ENCODE measurements at places on chromosomes 1 and 21. TPM values are rescaled to one million over a fixed set of nuclear protein-coding genes. Genes with fewer than 3 reads are reported as not detected.

Gene HTR1D
- total RNA-seq: 0.07 TPM

Gene PPIE
- 42.6 TPM for total RNA-seq

Gene SRM
- 28.6 TPM for total RNA-seq

Gene ICOSLG
- total RNA-seq: 0.48 TPM

Gene PRKAA2
- 7.8 TPM for total RNA-seq

Gene FCRL1
- not detected for total RNA-seq

Gene MEX3A
- total RNA-seq: 11.0 TPM

Gene PDXK
- total RNA-seq: 80.3 TPM

Gene RGS8
- total RNA-seq: not detected

Gene ZNF670
- total RNA-seq: 5.5 TPM

Gene PALMD
- total RNA-seq: 21.7 TPM

GRCh38 chr1:90387805-90388204 lies 329.3 kb downstream of the BARHL2 start:
- no peaks in the 10 kb centered on the region for H3K36me3 ChIP-seq
- no peak for DNase-seq
- no peaks in the 10 kb centered on the region for H3K27me3 ChIP-seq

DNA sequence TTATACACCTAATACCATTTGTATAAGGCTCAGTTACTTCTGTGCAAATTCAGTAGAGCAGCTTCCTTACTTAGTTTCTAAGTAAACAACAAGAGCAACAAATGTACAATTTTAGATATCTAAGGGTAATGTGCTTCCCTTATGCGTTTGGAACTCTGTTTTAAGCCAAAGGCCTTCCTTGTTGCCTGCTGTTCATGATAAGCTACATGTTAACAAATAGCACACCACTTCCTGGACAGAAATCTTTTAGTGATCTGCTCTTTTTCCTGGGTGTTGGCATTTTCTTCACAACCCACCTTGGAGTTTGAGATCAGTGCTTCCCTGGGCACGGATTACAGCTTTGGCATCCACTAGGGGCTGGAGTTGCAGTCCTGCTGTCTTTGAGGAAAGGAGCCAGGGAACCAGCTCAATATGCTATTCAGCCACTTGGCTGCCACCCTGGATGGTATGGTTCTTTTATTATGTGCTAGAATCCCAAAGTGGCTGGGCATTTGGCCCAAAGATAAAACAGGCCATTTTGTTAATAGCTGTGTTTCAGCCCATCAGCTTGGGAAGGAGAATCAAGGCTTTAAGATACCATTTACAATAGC lies 55.6 kb upstream of the ADAR start:
- no peak for DNase-seq
- H3K27ac ChIP-seq: no peak overlapping the region
- H3K27me3 ChIP-seq: peaks cover 7% of the 10 kb centered on the region
- H3K4me1 ChIP-seq: no peaks in the 10 kb centered on the region
- H3K4me3 ChIP-seq: no peak overlapping the region
- H3K36me3 ChIP-seq: no peaks in the 10 kb centered on the region

- H3K4me3 ChIP-seq: no peak overlapping the region
- no peak for DNase-seq
- H3K36me3 ChIP-seq: no peaks in the 10 kb centered on the region
- H3K27me3 ChIP-seq: peaks cover 18% of the 10 kb centered on the region
- no peak overlapping the region for H3K27ac ChIP-seq
- peaks cover 9% of the 10 kb centered on the region for H3K4me1 ChIP-seq
These were observed 45.8 kb upstream of the CYP2J2 start for GRCh38 chr1:59972216-59972927.

DNA sequence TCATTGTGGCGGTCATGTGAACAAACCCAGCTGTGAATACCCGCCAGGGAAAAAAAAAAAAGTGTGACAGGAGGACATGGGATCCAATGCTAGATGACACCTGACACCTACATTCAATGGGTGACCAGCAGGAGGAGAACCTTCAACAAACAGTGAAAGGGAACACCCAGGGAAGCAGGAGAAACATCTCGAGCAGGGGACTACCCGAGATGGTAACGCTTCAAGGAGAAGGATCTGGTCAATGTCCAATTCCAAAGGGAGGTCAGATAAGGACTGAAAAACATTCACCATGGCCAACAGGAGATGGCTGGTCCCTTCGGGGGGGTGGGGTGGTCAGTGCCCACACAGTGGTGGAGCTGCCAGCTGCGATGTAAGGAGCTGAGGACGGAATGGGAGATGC lies 46.3 kb downstream of the PTPN14 start:
- peak; percentile 21 for DNase-seq
- H3K27me3 ChIP-seq: no peaks in the 10 kb centered on the region

DNA sequence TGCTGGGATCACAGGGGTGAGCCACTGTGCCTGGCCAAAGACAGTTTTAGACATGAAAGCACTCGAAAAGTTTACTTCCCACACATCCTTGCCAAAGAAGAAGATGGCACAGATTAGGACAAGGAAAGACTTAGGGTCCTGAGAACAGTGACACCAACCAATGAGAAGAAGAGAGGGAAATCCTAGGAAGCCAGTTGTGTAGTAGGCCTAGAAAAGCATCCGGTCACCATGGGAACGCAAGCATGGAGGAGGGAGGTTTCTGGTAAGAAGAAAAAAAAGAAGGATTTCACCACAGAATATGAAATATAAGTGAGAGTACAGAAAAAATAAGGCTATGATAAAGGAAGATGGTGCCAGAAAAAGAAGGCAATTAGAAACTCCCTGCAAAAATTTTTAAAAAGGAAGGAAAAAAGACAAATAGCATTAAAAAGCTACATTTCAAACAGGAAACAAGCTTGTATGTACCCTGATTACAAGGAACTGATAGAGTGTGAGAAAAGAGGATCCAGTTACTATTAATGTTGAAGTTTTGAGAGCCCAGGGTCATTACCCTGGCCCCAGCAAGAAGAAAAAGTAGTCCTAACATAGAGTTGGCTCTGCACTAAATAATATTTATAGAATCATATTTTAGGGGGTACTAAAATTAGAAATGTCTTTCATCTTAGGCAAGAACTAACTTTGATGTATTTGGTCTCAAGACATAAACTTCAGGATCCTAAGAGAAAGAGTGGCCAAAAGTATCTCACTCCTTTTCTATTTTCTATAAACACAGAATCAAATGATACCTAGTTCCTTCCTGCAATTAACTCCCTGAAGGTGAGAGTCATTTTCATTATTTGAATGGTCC lies 16.1 kb downstream of the DIPK1A start:
- no peaks in the 10 kb centered on the region for H3K27me3 ChIP-seq
- H3K27ac ChIP-seq: no peak overlapping the region
- no peaks in the 10 kb centered on the region for H3K36me3 ChIP-seq

DNA sequence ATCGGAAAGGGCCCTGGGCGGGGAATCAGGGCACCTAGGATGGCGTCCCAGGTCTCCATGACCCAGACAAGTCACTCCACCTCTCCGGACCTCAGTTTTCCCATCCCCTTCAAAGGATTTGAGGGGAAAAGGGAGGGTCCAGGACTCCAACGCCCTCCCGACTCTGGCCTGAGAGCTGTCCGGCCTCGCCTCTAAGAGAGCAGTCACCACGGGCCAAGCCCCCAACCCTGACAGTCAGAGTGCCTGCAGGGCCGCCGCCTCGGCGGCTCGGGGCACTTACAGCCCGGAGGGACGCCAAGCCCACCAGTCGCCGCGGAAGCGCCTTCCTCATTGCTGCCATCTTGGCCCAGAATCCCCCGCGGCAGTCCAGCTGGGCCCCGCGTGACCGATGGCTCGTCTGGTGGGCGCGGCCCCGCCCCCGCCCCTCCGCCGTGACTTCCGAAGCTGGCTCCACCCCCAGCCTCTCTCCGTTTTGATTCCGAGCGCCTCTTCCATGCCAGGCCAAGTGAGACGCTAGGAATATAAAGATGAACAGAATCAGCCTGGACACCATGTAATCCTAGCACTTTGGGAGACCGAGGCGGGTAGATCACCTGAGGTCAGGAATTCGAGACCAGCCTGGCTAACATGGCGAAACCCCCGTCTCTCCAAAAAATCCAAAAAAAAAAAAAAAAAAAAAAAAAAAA lies at the start of gene HMGCL:
HMGCL (minus strand) TSS at position 354 of the 686 bp plus-strand sequence; CDS start at position 340, 14 bp downstream.
- no peaks in the 10 kb centered on the region for H3K36me3 ChIP-seq
- H3K27ac ChIP-seq: peak within 1 kb of the TSS; percentile 97
- peak; percentile 97 for DNase-seq
- H3K27me3 ChIP-seq: no peaks in the 10 kb centered on the region
- H3K4me3 ChIP-seq: peak within 1 kb of the TSS; percentile 74
- H3K4me1 ChIP-seq: peaks cover 8% of the 10 kb centered on the region

- H3K4me3 ChIP-seq: no peak overlapping the region
- H3K36me3 ChIP-seq: no peaks in the 10 kb centered on the region
These were observed 66.3 kb downstream of the SLC27A3 start for GRCh38 chr1:153841463-153841994.

DNA sequence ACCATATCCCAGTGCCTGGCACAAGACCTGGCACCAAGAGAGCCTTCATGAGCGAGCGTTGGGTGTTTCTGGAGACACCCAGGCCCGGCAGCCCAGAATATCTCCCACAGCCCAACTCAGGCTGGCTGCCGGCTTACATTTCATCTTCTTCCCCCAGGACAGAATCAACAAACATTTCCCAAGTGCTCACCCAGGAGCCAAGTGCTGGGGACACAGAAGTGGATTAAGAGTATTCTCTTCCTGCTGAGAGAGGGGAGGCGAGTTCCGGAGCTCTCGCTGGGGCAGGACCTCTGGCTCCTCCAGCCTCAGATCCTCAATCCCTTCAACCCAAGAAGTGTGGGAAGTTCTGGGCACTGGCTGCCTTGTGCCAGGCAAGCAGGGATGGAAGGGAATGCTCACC lies 23.6 kb downstream of the IFFO2 start:
- no peak for DNase-seq
- H3K36me3 ChIP-seq: no peaks in the 10 kb centered on the region
- H3K27ac ChIP-seq: no peak overlapping the region
- no peaks in the 10 kb centered on the region for H3K27me3 ChIP-seq
- H3K4me1 ChIP-seq: no peaks in the 10 kb centered on the region
- no peak overlapping the region for H3K4me3 ChIP-seq

- no peaks in the 10 kb centered on the region for H3K4me1 ChIP-seq
- no peak overlapping the region for H3K27ac ChIP-seq
- no peaks in the 10 kb centered on the region for H3K36me3 ChIP-seq
These were observed 14.4 kb upstream of the TTC39A start for GRCh38 chr1:51344602-51345299.

- H3K27ac ChIP-seq: no peak overlapping the region
- no peak for DNase-seq
- peaks cover 3% of the 10 kb centered on the region for H3K4me1 ChIP-seq
These were observed 88.1 kb downstream of the DMRTB1 start for GRCh38 chr1:53547231-53547790.

DNA sequence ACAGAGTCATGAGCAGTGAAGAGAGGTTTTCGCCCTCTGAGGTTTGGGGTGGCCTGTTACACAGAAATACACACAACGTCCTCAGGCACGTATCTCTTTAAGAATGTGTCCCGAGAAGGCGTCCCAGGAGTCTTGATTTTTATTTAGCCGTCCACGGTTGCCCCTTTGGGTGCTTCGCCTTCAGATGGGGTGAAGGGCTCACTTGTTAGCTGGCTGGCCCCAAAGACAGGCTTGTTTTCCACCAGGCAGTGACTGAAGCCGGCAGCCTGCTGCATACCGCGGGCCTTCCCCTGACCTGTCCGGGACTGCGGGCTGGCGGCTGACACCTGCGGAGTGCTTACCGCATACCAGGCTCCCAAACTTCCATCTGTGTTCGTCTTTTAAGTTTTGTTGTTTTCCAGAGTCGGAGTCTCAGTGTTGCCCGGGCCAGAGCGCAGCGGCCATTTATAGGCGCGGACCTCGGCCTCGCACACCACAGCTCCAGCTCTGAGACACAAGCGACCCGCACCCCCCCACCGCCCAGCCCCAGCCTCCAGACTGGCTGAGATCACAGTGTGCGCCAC lies 1.6 kb upstream of the ADARB1 start:
- peaks cover 6% of the 10 kb centered on the region for H3K4me1 ChIP-seq
- H3K36me3 ChIP-seq: no peaks in the 10 kb centered on the region
- no peak overlapping the region for H3K4me3 ChIP-seq
- DNase-seq: no peak

- no peak for DNase-seq
- H3K27me3 ChIP-seq: no peaks in the 10 kb centered on the region
- no peak overlapping the region for H3K4me3 ChIP-seq
- H3K4me1 ChIP-seq: no peaks in the 10 kb centered on the region
These were observed 18.7 kb downstream of the HEYL start for GRCh38 chr1:39620659-39621165.

- H3K27me3 ChIP-seq: no peaks in the 10 kb centered on the region
- H3K27ac ChIP-seq: no peak overlapping the region
- no peak for DNase-seq
These were observed 105.2 kb downstream of the EDEM3 start for GRCh38 chr1:184649451-184649888.

- no peaks in the 10 kb centered on the region for H3K36me3 ChIP-seq
- no peaks in the 10 kb centered on the region for H3K27me3 ChIP-seq
- H3K4me3 ChIP-seq: no peak overlapping the region
- peaks cover 4% of the 10 kb centered on the region for H3K4me1 ChIP-seq
These were observed 23.6 kb downstream of the SLC37A1 start for GRCh38 chr21:42537106-42537742.

DNA sequence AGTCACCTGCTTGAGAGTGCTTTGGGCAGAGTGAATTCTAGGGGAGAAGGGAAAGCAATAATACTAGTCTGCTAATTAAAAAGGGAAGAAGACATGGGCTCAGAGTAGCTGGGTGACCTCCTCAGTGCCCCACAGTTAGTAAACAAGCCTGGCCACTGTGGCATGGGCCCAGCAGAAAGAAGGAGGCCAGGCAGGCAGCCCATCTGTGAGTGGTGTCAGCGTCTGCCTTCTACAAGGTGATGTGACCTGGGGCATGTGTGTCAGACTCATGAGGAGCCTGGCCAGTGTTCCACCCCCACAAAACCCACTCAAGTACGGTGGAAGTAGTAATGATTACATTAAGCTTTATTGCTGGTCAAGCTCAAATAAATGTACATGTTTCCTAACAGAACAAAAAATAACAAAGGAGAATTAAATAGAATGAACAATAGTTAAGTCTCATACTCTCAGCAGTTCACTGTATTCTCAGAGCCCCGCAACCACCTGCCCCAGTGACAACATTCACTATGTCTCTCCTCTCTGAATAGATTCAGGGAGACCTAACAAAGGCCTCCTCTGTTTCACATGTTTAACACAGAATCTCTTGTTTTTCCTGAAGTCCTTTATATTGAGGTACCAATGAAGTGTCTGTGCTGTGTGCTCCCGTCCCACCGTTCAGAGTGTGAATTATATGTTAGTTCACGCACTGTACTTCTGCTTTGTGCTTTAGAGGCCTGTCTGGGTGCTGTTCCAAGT lies 32.5 kb downstream of the SLC22A15 start:
- H3K4me3 ChIP-seq: no peak overlapping the region
- H3K36me3 ChIP-seq: no peaks in the 10 kb centered on the region
- H3K4me1 ChIP-seq: no peaks in the 10 kb centered on the region
- DNase-seq: no peak

- peaks cover 9% of the 10 kb centered on the region for H3K4me1 ChIP-seq
- H3K27me3 ChIP-seq: no peaks in the 10 kb centered on the region
- H3K4me3 ChIP-seq: no peak overlapping the region
- H3K27ac ChIP-seq: no peak overlapping the region
- DNase-seq: no peak
These were observed 18.7 kb upstream of the DPH5 start for GRCh38 chr1:101044259-101044658.

- H3K4me3 ChIP-seq: no peak overlapping the region
- peaks cover 61% of the 10 kb centered on the region for H3K4me1 ChIP-seq
- DNase-seq: peak; percentile 85
- H3K27ac ChIP-seq: peak overlapping the region; percentile 96
- H3K27me3 ChIP-seq: no peaks in the 10 kb centered on the region
- H3K36me3 ChIP-seq: no peaks in the 10 kb centered on the region
These were observed 171.1 kb downstream of the TOMM20 start for GRCh38 chr1:234957330-234958065.

GRCh38 chr1:6052543-6053205 lies 7.0 kb downstream of the KCNAB2 start:
- no peaks in the 10 kb centered on the region for H3K27me3 ChIP-seq
- DNase-seq: peak; percentile 84
- no peak overlapping the region for H3K27ac ChIP-seq
- no peak overlapping the region for H3K4me3 ChIP-seq
- H3K4me1 ChIP-seq: no peaks in the 10 kb centered on the region
- H3K36me3 ChIP-seq: no peaks in the 10 kb centered on the region

Measured in hepatocyte (in vitro differentiated cells).